ENCODE measurements at places on chromosomes 4 and X.

- no peak for DNase-seq
Measured at GRCh38 chrX:73913580-73913979, 350.6 kb downstream of the CHIC1 start.

- no peak for DNase-seq
Measured at GRCh38 chrX:17104433-17104832, 158.0 kb downstream of the REPS2 start.

- DNase-seq: no peak
Measured at GRCh38 chrX:111779582-111779981, 96.4 kb upstream of the TRPC5OS start.

DNA sequence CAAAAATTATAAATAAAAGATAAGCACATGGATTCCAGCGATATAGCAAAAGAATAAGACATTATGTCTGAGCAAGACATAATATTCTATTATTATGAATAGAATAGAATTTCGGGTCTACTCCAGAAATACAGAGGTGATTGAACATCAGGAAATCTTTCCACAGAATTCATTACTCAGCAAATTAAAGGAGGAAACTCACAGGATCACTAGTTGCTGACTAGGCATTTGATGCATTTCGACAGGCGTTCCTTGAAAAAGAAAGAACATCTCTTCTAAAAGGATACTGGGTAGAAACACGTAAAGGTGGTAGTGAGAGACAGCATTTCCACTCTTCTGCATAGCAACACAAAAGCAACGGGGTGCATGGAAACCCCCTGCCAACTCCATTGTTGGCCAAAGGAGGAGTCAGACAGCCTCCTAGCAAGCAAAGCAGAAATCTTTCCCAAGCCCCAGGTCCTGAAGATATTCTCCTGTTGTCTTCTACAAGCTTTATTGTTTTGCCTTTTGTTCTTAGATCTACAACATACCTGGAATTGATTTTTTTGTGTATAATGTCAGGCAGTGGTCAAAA is 14.3 kb upstream of the PDZD4 start:
- no peak for DNase-seq

DNA sequence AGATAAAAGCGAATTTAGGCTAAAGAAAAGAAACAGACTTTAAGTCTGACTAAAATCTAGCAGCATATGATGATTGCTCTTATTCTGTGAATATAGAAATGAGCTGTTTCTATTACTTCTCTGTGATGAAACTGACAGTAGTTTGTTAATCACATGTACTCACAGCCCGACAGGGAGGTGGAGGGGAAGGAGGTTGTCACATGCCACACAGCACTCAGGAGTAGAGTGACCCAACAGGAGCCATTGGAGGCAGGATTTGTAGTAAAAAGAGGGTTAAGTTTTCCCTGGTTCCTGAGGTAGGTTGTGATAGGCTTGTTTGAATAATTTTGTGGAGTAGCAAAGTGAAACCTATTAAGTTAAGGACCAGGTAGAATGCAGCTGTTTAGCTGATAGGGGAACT is 495.9 kb downstream of the CENPC start:
- DNase-seq: no peak

DNA sequence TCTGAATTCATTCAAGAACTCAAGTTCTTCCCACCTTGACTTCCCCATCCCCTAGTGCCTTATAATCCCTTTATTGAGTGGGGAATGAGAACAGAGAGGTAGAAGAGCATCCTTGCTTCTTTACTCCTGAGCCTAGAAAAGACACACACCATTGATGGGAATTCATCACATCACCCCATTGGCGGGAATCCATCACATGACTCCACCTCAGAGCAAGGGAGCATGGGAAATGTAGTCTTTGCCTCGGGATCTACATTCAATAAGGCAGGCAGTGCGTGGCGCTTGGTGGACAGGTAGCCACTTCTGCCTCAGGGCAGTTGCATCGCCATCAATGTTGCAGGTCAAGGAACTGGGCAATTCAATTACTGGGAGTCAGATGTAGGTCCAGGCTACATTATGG is 50.7 kb downstream of the MXRA5 start:
- no peak for DNase-seq

GRCh38 chrX:111868726-111869638 is 7.0 kb upstream of the TRPC5OS start:
- no peak for DNase-seq

All from activated CD8-positive, alpha-beta memory T cell treated with anti-CD3 and anti-CD28 coated beads for 48 hours (primary cell).